ENCODE measurements at places on chromosomes 12 and 14.

DNA sequence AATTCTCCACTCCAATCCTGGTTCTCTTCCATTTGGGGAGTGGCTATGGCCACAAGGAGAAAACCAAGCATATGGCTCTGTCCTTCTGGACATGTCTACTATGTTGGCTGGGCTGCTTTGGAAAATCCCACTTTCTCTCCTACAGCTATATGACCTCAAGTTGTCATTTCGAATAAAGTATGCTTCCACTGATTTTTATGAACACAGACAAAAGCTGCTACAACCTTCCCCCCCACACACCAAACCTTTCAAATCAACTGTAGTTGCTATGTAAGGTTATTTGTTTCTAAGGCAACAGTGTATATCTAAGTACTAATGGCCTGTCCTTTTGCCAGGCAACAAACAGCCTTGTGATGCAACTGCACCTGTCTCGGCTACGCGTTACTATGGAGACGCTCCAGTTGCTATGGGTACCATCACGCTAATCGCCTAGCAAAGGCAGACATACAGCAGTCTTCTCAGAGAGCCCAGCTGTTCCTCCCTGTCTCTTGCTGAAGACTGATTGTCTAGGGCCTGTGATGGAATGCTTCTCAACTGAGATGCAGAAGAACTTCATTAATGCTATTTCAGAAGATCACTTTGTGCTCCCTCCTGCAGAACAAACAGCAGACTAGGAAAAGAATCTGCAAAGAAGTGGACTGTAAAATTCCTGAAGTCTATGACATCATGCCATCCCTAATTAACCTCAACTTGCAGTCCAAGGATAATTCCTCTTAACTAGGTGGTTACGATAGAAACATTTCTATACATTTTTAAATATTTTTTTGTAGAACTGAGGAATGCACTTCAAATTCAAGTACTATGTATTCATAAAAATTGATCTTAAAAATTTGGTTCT lies 67.6 kb downstream of the FOXN3 start:
- DNase-seq = no peak

GRCh38 chr12:94109160-94109559 lies 39.2 kb upstream of the PLXNC1 start:
- no peak for DNase-seq

GRCh38 chr14:88264116-88264515 lies 59.0 kb downstream of the KCNK10 start:
- DNase-seq = no peak

DNA sequence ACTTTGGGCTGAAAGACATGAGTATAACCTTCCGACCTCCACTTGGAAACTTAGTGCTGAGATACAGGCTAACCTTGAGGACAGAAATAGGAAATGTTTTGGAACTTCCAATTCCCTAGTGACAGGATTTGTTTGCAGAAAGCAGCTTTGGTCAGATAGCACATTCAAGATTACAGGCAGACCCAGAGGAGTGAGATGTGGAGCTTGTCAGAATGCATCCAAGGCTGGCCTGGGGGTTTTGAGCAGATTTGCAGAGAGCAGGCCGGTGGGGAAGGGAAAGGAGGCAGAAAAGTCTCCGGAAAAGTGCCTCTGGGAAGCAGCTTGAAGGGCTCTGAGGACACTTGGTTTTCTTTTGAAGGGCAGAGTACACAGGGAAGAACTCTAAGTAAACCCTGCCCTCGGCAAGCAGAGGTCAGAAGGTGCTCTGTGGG lies 180.3 kb downstream of the ETV6 start:
- no peak for DNase-seq

DNA sequence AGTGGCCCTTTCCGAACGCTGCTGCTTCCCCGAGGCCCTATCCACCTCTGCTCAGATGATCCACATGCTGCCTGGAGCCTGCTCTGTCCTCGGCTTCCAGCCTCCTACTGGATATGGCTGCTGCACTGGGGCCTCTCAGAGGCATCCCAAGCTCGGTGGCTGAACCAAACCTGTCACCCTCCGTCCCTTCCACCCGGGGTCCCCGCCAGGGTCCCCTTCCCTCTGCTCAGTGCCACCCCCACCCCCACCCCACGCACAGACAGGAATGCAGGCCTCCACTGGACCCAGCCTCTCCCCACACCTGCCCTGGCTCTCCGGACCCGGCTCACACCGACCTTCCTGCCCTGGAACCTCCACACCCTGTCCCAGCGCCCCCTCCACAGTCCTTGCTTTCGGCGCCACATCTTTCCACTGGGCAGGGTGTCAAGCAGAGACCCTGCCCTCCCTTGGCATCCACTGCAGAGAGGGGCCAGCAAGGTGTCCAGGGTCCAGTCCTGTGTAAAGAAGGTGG lies 6.1 kb downstream of the CEP170B start:
- no peak for DNase-seq

GRCh38 chr12:75754141-75754540 lies 242.7 kb upstream of the KRR1 start:
- no peak for DNase-seq

- DNase-seq = no peak
Measured at GRCh38 chr14:75702616-75703261, 41.7 kb downstream of the TTLL5 start.

DNA sequence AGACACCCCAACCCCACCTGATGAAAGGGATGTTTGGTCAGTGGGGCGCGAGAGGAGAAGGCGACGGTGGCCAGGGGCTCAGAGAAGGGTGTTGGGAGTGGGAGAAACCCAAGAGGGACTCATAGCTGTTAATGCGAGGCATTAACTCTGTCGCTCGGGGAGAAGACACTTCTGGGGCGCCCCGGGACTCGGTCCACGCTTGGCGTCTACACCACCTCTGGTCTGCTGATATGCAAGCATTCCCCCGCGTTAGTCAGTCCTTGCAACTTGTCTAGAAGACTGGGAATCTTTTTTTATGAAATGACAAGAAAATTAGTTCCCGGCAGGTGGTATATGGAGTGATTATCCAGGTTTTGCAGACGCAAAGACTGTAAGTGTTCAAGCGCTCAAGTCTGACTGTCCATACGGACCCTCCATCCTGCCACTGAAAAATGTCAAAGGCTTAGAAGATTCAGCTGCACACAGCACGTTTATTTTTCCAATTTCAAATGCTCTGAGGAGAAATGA lies 360 bp upstream of the SLC35F4 start:
- no peak for DNase-seq

DNA sequence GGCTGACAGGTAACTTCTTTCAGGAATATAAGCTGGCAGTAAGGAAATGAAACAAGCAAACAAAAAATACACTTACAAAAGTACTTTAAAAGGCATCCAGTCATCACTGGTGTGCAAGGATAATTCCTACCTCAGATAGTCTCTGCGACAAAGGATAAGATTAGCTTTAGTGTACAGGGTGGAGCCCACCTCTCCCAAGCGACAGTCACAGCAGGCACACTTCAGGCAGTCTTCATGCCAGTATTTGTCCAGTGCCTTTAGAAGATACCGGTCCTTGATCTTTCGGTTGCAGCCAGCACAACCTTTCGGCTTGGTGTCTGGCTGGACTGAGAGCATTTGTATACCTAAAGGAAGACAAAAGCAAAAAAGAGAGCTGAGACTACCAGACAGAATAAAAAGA lies 5.4 kb downstream of the LMO3 start:
- no peak for DNase-seq

- no peak for DNase-seq
Measured at GRCh38 chr12:69102856-69103255, 136.5 kb upstream of the CPSF6 start.

- DNase-seq = no peak
Measured at GRCh38 chr14:51097287-51097686, 2.4 kb upstream of the TRIM9 start.

DNA sequence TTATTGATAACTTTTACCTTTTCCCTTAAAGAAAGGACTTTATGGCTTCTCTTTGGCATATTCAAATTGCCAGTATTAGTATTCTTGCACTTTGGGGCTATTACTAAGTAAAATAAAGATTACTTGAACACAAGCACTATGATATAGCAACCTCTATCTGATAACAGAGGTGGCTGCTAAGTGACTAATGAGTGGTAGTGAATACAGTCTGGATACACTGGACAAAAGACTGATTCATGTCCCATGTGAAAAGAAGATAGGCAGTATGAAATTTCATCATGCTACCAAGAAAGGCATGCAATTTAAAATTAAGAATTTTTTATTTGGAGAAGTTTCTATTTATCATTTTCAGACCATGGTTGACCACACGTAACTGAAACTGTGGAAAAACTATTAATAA lies 399.9 kb downstream of the FSCB start:
- no peak for DNase-seq

DNA sequence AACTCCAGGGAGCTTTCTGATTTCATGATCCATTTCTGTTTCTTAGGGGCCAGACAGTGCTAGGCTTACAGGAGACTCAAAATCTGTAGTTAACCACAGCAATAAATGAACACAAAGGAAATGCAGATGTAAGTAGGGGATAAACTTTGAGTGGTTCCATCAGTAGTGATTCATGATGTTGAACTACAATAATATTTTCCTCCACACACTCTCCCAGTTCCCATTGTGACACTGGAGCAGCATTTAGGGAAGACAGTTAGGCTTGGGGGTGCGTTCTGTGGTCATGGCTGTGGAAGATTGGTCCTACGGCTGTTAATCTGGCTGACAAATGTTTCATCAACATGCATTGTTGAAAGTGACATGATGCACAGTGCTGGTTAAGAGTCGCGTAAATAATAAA lies 66.9 kb downstream of the HMGA2 start:
- DNase-seq = no peak

- no peak for DNase-seq
Measured at GRCh38 chr12:27560126-27560525, 36.1 kb downstream of the PPFIBP1 start.

DNA sequence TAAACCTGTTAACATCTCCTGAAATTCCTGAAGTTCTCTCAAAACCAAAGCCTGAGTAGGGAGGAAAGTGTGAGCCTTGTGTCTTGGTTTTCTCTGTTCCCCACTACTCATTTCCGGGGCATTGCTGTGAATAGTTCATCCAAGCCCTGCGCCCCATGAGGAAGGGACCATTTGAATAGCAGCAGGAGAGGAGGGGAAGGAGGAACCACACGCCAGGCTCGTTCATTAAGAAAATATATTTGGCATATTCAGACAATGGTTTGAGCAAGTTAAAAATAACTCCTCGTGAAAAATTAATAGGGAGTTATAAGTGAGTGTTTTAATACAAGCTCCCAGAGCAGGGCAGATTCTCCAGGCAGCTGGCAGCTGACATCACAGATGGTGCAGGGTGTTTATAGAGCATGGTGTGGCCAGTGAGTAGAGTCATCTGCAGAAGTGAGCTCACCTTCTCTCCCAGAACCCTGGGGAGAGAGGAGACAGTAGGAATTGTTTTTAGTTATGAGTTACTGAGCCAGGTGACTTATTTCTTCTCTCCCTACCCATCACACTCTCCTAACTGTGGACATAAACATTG lies 29.5 kb upstream of the CISTR start:
- no peak for DNase-seq

DNA sequence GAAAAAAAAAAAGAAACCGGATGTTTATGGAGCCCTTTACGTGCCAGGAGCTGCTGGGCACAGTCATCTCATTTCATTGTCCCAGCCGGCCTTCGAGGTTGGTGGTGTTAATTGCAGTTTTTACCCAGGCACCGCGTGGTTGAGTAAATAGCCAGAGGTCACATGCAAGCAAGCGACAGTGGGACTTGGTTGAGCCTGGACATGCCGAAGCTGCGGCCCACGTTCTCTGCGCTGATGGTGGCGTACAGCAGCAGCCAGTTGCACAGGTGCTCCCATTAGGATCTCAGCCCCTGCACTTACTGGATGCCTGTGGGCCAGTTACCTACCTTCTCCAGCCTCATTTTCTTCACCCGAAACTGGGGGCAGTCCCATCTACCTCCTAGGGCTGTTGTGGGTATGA lies 54.0 kb downstream of the TSPAN9 start:
- no peak for DNase-seq

DNA sequence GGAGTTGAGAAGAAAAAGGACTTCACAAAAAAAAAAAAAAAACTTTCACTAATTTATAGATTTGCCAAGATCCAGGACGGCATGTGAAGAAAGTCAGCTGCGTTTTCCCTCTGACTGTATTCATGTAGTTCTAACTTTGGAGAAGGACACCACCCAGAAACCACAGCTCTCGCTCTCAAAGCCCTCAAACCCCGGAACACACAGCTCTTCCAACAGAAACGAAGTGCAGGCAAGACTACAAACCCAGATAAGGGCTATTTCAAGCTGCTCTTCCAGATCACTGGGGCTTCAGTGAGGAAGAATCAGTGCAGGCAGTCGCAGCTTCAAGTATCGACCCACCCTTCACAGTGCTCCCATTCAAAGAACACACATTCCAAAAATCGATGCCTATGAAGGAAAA lies 13.2 kb downstream of the KCNH5 start:
- no peak for DNase-seq

DNA sequence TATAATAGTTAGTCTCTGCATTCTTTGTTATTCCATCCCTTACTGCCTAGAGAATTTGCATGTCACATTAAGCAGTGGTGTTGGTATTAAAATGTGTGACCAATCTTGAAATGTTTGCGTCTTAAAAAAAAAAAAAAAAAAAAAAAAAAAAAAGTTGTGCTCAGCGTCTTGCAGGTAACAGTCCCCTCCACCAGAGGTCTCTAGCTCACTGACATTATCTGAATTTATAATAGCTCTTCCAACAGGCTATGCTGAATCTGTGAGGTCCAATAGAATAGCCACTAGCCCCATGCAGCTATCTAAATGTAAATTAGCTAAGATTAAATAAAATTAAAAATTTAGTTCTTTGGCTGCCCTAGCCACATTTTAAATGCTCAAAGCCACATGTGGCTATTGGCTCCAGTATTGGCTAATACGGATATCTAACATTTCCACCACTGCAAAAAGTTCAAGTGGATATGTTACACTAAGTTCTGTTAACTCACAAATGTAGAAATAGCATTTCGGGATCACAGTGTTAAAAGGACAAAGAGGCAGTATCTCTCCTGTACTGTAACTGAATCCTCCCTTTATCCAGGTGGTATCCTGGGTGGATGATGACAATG lies 28.7 kb downstream of the NKX2-8 start:
- no peak for DNase-seq

DNA sequence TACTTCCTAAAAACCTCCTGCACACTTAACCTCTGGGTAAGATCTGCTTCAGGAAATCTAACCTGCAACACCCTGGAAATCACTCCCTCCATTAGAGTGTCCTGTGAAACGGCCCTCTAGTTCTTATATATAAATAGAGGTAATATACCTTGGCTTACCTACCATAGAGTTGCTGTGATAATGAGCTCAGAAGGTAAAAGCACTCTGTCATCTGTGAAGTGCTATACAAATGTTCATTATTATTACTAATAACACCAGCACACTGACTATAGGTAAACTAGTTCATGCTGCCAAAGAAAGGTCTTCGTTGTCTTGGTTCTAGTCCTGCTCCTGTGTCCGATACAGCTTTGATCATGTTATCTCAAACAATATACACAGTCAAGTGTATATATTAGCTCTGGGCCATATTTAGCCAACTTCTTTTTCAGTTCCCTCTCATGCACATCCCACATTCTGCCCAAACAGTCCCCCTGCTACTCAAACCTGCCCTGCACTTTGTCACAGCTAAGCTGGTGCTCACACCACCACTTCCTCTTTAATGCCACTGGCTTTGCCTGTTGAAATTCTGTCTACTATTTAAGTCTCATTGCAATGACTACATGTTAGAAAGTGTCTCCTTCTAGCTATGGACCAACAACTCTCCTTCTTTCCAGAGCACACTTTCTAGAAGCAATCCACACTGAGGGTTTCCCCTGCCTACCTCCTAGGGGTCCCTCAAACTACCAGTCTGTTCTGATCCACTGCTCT lies 5.1 kb downstream of the E2F7 start:
- DNase-seq = no peak

GRCh38 chr12:32134101-32134888 lies 27.6 kb downstream of the BICD1 start:
- no peak for DNase-seq
